ENCODE measurements at places on chromosomes 7 and 10.

GRCh38 chr10:133401981-133402725, 8.2 kb downstream of the MTG1 start:
- DNase-seq, result no peak

DNA sequence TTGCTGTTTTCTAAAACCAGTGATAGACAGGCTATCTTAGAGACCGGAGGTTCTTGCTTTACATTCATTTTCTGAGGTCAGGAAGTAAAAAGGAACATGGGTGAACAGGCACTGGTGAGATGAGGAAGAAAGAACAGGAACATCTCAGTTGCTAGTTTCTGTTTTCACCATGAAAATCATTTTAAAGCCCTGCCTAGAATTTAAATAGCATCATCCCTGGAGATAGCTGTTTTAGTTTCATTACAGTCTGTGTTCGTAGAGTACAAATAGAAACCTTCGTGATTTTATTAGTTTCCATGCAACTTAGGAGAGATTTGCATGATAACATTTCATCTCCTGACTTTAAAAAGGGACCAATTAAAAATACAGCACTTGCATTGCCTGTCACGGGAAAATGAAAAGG, 14.7 kb downstream of the KCNMA1 start:
- DNase-seq, result no peak

- no peak for DNase-seq
Observed at GRCh38 chr10:184174-184573, 48.9 kb downstream of the ZMYND11 start.

GRCh38 chr10:132336064-132336746, 4.2 kb downstream of the LRRC27 start:
- DNase-seq, result no peak

DNA sequence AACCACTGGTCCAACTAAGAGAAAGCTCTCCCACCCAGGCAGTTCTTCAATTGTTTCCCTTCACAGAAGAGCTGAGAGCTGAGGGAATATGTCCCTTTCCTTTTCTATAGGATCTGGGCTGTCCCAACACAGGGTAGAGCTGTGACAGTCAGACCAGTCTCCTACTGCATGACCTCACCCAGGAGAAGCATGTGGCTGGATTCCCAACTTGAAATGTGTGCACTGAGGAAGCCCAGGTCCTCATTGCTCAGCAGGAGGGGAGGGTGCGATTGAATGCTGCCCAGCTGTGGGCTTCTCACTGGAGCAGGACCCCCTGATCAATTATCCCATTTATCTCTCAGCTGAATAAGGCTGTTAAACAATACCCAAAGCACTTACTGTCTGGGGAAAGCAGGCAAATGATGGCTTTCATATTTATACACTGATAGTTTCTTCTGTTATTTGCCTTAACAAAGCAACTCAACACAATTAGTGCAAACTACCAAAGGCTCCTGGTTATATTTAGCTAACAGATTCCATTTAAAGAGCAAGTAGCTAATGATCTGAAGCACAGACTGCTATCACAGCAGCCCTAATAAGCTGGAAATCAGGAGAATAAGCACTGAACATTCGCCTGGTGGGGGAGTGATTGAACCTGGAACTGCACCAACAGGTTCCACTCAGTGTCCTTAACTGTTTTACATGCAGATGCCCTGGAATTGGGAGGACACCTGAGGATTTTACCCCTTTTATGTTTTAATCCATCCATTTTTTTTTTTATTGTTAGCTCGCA, 508.8 kb downstream of the CCSER2 start:
- DNase-seq, result no peak

- no peak for DNase-seq
Observed at GRCh38 chr10:63155388-63156020, 22.4 kb downstream of the NRBF2 start.

- DNase-seq, result no peak
Observed at GRCh38 chr7:77181015-77181595, 18.5 kb downstream of the FGL2 start.

GRCh38 chr10:44787480-44788075, 123.6 kb upstream of the TMEM72 start:
- no peak for DNase-seq

- no peak for DNase-seq
Observed at GRCh38 chr7:135160098-135160857, 10.2 kb downstream of the CYREN start.

GRCh38 chr10:24334279-24334939, 125.5 kb downstream of the KIAA1217 start:
- no peak for DNase-seq

DNA sequence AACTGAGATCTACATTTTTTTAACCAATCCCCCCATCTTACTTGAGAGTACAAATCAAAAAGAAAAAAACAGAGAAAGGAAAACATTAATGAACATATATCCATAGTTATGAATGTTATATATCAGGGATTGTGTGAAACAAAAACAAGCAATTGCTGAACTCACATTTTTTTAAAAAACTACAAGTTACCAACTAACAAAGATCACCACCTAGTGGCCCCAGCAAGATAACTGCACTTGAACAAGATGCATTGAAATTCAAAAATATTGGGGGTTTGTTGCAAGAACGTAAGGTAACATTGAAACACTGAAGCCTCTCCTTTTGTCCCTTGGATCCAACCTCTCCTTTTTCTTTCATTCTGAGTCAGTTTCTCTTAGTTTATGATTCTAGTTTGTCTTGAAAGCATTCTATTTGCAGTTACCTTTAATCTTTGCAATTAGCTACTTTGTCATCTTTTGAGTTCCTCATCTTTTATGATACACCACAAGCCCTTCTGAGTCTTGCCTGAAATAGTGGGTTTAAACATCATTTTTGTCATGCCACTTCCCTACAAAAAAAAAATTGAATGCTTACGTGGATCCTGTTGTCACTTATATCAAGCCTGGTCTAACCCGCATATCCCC, 87.3 kb upstream of the TES start:
- DNase-seq, result no peak

- no peak for DNase-seq
Observed at GRCh38 chr10:113080061-113080924, 130.2 kb downstream of the TCF7L2 start.

DNA sequence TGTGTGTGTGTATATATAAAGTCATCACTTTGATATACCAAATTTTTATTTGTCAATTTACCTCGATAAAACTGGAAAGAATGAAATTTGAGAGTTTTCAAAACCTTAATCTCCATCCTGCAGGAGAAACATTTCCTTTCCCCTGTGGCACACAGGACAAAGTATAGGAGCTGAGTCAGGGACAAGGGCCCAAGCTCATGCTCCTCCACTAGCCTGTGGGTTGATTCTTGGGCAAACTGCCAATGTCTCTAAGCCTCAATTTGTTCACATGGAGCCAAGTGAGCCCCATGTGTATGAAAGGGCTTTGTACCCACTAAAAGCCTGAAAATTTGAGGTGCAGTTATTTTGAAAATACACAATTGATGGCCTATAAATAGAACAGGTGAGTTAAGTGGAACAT, 60.3 kb upstream of the IL6 start:
- DNase-seq, result no peak

- DNase-seq, result no peak
Observed at GRCh38 chr10:101545898-101546297, 42.2 kb downstream of the POLL start.

DNA sequence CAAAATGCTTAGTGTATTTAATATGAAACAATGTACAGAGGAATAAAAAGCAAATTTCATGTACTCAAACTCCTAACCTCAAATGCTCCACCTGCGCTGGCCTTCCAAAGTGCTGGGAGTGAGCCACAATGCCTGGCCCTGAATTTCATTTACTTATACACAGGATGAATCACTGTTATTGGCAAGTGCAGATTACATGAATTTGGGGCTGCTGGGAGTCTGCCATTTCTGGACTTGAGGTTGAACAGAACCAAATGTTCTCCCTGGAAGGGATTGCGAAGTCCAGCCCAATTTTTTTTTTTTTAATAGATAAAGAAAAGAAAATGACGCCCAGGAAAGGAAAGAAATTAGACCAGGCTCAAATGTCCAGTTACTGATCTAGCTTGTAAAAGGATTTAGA, 6.8 kb upstream of the CSTF2T start:
- DNase-seq, result no peak

- DNase-seq, result no peak
Observed at GRCh38 chr7:80631421-80631820, 7.0 kb upstream of the CD36 start.

DNA sequence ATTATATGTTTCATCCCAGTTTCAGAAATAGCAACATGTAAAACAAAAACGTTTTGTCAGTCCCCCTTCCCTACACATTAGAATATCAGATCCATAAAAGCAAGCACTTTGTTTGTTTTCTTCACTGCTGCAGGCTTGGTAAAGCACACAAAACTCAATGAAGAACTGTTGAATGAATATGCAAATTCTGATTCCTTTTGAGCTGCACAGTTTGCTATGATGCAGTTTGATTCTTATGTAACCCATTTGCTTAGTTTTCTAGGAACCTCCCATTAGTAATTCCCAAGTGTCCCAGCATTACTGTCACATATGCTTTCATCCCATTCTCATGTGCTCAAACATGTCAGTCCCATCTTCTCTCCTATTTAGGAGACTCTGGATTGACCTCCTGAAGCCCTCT, 26.1 kb upstream of the CHCHD3 start:
- no peak for DNase-seq

Measured in anterior cingulate cortex (tissue), 58 donors.